ENCODE measurements at places on chromosomes 5 and 9.

- DNase-seq, result no peak
Observed at GRCh38 chr5:144779368-144779767, 608.7 kb downstream of the KCTD16 start.

DNA sequence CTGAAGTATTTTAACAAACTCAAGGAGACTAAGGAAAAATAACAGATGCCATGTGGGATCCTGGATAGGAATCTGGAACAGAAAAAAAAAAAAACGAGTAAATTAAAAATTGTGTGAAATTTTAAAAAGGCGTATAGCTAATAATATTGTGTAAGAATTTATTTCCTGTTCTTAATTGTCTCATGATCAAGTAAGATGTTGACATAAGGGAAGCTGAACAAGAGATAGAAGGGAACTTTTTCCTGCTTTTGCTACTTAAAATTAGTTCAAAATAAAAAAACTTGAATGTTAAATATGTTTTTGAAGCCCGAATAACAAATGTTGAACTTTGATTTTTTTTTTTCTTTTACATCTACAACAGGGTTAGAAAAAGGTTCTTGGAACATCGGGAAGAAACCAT is 10.5 kb downstream of the SNAPC3 start:
- no peak for DNase-seq

GRCh38 chr9:112409758-112410157 is 29.9 kb downstream of the HSDL2 start:
- DNase-seq, result no peak

DNA sequence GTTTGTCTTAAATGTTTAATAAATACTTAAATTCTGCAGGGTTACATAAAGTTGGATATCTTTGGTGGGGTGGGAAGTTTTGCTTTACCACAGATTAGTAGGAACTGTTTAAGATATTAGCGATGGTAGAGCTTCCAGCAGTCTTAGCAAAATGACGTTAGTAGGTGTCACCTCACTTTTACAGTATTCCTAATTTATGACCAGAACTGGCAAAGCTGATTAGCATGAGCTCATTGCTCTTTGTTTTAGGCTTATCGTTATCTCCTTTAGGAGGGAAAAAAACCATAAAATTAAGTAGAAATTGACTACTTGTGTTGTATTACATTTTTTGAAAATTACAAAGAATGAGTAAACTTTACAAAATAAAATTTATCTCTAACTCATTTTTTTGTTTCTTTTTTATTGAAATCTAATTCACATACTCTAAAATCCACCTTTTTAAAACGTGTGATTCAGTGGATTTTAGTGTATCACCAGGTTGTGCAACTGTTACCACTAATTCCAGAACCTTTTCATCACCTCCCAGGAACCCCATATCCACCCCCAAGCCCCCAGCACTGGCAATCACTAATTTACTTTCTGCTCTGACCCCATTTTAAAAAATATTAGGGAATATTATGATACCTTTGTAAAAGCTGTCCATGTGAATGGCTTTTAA is 129.5 kb downstream of the TRIO start:
- no peak for DNase-seq

- no peak for DNase-seq
Observed at GRCh38 chr5:26482076-26482809, 556.1 kb downstream of the CDH9 start.

- DNase-seq, result no peak
Observed at GRCh38 chr5:7755958-7756357, 95.0 kb downstream of the CFAP90 start.

DNA sequence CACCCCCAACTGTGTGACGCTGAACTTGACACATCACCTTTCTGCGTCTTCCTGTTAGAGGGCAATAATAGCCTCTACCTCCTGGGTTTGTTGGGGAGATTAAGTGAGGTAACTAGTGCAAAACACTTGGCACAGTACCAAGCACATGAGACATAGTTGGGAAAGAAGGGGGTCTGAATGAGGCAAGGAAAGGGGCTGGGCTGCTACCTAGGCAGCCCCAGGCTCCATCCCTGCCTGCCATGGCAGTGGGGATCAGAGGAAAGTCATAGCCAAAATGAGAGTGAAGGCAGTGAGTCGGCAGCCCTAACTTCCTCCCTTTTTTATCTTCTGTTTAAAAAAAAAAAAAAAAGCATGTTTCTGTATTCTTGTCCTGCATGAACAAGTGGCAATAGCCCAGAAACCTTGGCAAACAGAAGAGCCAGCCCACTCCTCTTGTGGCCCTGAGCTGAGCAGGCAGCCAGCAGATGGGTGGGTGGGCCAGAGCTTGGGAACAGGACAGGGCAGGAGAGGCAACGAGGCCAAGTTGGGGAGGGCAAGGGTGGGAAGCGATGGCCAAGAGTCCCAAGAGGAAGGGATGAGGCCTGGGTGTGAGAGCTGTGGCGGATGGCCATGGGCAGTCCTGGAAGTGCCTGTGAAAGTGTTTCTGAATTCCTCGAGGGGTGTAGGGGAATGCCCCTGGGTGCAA is 11.4 kb downstream of the CAMK2A start:
- DNase-seq, result no peak

GRCh38 chr5:112857866-112858265 is 3.2 kb upstream of the SRP19 start:
- no peak for DNase-seq

- no peak for DNase-seq
Observed at GRCh38 chr9:20726144-20726543, 42.1 kb downstream of the FOCAD start.

DNA sequence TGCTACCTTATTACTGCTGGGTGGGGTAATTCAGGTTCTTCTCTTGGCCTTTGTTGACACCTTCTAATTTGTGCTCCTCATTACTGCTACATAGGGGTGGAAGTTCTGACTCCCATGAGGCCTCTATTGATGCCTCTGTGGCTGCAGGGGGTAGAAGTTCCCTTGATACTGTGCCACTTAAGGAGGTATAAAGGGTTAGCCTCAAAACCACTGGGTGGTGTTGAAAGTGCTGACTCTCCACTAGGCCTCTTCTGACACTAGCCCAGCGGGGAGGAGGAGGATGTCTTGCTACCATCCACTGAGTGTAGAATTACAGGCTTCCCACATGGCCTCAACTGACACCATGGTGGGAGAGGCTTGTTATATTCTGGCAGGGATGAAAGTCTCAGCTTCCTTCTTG is 36.7 kb upstream of the CCDC112 start:
- DNase-seq, result no peak

DNA sequence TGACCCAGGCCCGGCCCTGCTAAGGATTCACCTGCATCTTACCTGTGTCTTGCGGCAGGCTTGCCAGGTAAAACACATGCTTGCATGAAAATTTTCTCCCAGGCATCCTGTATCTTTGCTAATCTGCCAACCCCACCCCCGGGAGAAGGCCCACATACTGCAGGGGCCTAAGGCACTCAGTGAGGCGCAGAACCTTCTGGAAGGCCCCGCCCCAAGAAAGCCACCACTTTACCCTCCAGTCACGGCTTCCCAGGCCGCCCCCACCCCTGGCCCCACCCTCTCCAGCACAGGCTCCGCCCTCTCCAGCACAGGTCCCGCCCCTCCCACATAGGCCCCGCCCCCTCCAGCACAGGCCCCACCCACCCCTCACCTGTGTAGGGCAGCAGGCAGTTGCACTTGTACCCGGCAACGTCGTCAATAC is 29.8 kb upstream of the SEC16A start:
- DNase-seq, result no peak

DNA sequence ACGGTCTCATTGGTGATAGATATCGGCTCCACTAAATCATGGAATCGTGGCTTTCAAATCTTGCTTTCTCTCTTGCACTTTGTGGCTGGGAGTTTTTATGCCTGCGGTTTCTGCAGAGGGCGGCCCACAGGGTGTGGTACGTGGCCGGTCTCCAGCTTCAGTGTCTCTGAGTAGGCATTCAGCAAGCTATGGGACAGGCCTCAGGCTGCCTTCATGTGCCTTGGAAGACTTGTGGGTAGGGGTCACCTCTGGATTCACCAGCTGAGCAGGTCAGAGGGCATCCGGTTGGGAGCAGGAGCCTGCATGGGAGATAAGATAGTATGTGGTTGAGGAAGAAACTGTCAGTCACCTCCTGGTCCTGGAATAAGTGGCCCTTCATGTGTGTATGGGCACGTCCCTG is 47.7 kb downstream of the AMBP start:
- no peak for DNase-seq

- no peak for DNase-seq
Observed at GRCh38 chr9:131480258-131480657, 22.5 kb upstream of the POMT1 start.

GRCh38 chr9:33147416-33148169 is 19.5 kb downstream of the B4GALT1 start:
- no peak for DNase-seq

DNA sequence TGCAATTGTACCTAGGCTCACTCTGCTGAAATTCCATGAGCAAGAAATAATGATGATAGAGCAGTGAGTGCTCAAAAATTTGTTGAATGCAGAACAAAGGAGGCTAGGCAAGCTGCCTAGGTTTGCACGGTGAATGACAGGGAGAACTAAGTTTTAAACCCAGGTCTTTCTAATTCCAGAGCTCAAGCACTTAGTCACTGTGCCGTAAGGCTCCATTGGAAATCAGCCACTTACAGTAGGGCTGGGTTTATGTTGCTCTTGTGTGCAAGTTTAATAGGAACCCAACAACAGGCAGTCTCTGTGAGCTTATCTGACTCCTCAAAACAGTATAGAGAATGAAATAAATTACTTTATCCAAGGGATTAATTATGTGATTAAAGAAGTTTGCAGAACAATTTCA is 147.0 kb downstream of the CSNK1G3 start:
- DNase-seq, result no peak

GRCh38 chr9:83665580-83666200 is 42.1 kb downstream of the UBQLN1 start:
- no peak for DNase-seq

DNA sequence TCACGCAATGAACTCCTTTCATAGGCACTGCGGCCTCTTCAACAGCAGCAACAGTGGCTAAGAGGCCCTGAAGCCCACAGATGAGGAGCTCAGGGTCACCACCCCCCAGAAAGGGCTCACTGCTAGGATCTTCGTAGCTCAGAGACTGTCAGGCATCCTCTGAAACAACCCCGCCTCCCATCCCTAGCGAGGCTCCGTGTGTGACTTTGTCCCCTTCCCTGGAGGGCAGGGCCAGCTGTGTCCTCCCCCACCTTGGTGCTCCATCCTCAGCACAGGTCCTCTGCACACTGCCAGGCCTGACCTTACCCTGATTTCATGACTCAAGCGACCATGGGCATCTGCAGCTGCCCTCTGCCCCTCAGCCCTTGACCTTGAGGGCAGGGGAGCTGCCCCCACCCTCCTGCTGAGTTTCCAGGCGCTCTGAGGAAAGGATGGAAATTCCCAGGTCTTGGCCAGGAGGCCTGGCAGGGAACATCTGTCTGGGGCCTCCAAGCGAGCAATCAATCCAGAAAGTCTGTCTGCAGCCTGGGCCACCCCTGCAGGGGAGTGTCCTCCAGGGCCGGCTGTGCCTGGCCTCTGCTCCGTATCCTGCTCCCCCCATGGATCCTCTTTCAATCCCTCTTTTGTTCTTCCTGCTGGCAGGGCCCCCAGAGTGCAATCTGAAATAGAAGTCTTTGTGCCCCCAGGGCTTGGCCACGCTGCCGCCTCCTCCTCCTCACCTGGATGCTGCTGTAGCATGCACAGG is 6.8 kb upstream of the IRX4 start:
- DNase-seq, result no peak

DNA sequence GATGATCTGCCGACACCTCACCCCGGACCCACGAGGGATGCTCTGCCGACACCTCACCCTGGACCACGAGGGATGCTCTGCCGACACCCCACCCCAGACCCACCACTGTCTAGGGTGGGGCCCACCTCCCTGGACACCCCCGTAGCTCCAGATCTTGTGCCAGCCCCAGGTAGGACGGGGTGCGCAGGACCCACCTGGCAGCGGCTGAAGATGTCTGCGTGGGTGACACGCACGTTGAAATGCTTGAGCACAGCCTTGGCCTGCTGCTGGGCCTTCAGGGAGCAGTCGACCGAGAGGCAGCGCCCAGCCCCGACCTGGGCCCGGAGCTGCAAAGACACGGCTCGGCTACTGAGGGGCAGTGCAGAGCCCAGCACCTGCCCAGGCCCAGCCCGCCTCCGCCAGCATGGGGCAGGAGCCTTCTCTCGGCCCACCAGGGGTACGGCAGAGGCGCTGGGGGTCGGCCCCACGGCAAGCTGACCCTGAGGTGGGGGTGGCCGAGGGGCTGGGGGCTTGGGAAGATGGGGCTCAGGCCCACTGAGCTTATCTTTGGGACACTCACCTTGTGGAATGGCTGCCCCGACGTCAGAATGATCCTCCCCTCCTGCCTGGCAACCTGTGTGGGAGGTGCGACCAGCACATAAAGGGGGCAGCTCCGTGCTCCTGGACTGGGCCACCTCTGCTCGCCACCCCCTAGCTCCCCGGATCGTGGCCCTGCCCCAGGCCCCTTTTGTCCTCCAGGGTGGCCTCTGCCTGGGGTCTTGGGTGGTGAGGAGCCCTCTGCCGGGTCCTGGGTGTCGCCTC is 21.7 kb upstream of the NRARP start:
- no peak for DNase-seq

DNA sequence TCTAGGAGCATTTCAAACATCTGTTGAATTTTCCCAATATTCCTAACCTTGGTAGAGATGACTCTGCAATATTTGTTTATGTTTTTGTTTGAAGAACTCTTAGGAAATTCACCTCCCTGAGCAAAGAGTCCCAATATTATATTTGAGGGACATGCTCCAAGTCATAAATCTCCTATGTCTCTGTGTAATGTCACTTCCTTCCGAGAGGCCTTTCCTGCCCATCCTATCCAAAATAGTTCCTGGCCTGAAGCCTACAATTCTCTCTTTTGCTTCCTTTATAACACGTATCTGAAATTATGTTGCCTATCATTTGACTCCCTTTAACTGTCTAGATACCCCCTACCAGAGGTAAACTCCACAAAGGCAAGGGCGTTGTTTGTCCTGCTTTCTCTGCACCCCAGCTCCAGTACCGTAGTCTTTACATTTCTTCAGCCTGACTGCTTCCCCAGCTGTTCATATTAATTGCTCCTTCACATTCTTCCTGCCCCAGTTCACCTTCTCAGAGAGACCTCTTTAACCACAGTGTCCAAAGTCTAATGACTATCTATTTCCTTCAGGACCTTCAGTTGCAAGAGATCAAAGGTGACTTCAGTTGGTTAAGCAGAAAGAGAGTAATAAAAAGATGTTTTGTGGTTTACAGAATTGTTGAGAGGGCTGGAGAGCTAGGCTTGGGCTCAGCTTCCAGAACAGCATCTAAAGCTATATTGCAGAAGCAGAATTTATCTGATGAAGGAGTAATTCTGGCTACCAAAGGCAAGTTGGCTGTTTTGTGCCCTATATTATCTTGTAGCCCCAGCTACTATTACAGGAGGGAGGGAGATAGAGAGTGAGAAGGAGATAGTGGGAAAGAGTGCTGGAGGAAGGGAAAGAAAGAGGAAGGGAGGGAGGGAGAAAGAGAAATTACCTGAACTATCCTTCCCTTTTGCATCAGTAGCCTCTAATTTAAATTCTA is 109.3 kb upstream of the TMEM161B start:
- no peak for DNase-seq
